ENCODE measurements at places on chromosomes 7 and 10. TPM values are rescaled to one million over a fixed set of nuclear protein-coding genes. Genes with fewer than 3 reads are reported as not detected.

Gene TPK1
- total RNA-seq, result 9.3 TPM

Gene UNCX
- total RNA-seq, result not detected

Gene PPP1R3C
- total RNA-seq, result 0.74 TPM

Gene HMX2
- total RNA-seq, result not detected

Gene GARS1
- 206 TPM for total RNA-seq

Gene FAM237B
- not detected for total RNA-seq

Gene SFXN3
- 83.1 TPM for total RNA-seq

Gene CALHM3
- not detected for total RNA-seq

Gene AKR1D1
- total RNA-seq, result not detected

Gene CFAP70
- total RNA-seq, result 0.27 TPM

Gene HGF
- 0.35 TPM for total RNA-seq

Gene MACROH2A2
- total RNA-seq, result not detected

Gene ANXA11
- total RNA-seq, result 122 TPM

Gene IDI2
- total RNA-seq, result not detected

Gene EN2
- not detected for total RNA-seq

Gene ITPRIP
- 33.3 TPM for total RNA-seq

Gene ANKRD1
- 591 TPM for total RNA-seq

Gene HEPACAM2
- not detected for total RNA-seq

Gene NKX2-3
- not detected for total RNA-seq

Gene PTPN20
- 0.27 TPM for total RNA-seq

Gene NANOS1
- 0.40 TPM for total RNA-seq

Gene ACSM6
- total RNA-seq, result not detected

Gene CPA5
- not detected for total RNA-seq

Gene FZD1
- total RNA-seq, result 3.2 TPM

Gene LEP
- total RNA-seq, result not detected

Gene ADAM8
- total RNA-seq, result 0.55 TPM

Gene TFPI2
- total RNA-seq, result 33.1 TPM

Gene PCGF5
- total RNA-seq, result 26.0 TPM

Gene STEAP4
- not detected for total RNA-seq

Gene MGAM2
- not detected for total RNA-seq

Gene GJD4
- not detected for total RNA-seq

Gene AASS
- 27.8 TPM for total RNA-seq
